Activated T-cell treated with anti-CD3 and anti-CD28 coated beads, Interleukin-2, amount 50 U/mL, for 24 hours (primary cell): ENCODE measurements at places on chromosomes 3 and 15.
A peak's percentile ranks its signal among the peaks of the same experiment; 100 is the strongest.

DNA sequence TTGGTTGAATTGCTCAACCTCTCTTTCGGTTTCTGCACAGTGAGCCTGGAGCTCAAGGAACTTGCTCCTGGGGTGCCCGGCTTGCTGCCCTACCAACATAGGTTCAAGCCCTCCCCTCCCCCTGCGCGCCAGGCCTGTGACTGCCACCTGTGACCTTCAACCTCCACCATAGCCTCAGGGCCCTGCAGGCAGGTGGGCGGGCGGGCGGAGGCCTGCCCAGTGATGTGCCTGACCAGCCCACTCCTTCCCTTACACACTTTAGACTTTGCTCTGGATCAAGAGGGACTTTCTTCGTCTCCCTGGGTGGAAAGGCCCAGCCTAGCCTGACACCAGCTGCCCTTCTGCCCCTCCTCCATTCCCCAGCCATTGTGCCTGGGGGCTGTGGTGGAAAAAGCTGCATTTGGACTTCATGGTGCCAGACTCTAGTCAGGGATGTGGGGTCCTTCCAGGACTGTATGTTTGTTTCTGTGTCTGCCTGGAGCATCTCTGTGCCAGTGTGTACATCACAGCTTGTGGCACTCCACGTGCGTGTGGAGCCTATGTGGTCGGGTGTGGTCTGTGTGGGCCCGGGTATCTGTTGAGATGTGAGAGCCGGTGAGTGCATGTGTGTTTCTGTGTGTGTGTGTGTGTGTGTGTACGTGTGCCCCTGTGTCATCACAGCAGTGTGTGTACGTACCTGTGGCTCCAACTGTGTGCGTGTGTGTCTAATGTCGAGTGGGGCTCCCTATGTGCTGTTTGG, 9.5 kb downstream of the PRKCD start:
- no peaks in the 10 kb centered on the region for H3K27me3 ChIP-seq
- no peak overlapping the region for H3K4me3 ChIP-seq
- peaks cover 39% of the 10 kb centered on the region for H3K4me1 ChIP-seq
- H3K27ac ChIP-seq, result peak overlapping the region; percentile 56
- DNase-seq, result no peak
- peaks cover 4% of the 10 kb centered on the region for H3K36me3 ChIP-seq

DNA sequence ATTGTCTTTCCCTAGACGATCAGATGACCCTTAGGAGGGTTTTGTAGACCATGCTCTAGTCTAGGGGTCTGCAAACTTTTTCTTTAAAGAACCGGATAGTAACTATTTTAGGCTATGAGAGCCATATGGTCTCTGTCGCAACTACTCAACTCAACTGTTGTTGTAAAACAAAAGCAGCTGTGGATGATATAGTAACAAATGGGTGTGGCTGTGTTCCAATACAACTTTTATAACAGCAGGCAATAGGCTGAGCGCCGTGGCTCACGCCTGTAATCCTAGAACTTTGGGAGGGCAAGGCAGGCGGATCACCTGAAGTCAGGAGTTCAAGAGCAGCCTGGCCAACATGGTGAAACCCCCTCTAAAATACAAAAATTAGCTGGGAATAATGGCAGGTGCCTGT, 6.1 kb upstream of the CMTM6 start:
- no peaks in the 10 kb centered on the region for H3K27me3 ChIP-seq
- DNase-seq, result no peak
- no peaks in the 10 kb centered on the region for H3K4me1 ChIP-seq

GRCh38 chr3:81451140-81451539, 310.3 kb downstream of the GBE1 start:
- no peak for DNase-seq
- H3K27ac ChIP-seq, result no peak overlapping the region
- no peaks in the 10 kb centered on the region for H3K27me3 ChIP-seq
- H3K4me1 ChIP-seq, result no peaks in the 10 kb centered on the region
- no peak overlapping the region for H3K4me3 ChIP-seq

DNA sequence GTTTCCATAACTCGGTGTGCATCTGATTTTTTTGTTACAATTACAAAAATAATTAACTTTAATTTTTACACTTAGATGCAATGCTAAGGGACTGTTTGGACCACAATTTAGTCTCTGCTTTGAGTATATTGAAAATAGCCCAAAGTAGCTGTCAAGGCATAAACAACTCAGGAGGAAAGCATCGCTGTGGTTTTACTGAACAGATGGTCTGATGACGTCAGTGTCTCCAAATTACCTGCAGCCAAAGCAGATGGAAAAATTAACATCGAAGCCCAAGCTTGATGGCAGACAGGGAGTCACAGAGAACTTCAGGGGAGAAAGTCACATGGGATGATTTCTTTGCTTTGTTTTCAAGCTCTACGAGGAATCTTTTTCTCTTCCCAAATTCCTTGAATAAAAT, 83.1 kb upstream of the PLCL2 start:
- H3K27me3 ChIP-seq, result no peaks in the 10 kb centered on the region
- no peak overlapping the region for H3K4me3 ChIP-seq
- peak overlapping the region; percentile 7 for H3K27ac ChIP-seq

GRCh38 chr15:36347272-36347858, 232.1 kb upstream of the CDIN1 start:
- H3K27me3 ChIP-seq, result peaks cover 3% of the 10 kb centered on the region
- no peak overlapping the region for H3K27ac ChIP-seq
- no peak for DNase-seq
- no peak overlapping the region for H3K4me3 ChIP-seq

DNA sequence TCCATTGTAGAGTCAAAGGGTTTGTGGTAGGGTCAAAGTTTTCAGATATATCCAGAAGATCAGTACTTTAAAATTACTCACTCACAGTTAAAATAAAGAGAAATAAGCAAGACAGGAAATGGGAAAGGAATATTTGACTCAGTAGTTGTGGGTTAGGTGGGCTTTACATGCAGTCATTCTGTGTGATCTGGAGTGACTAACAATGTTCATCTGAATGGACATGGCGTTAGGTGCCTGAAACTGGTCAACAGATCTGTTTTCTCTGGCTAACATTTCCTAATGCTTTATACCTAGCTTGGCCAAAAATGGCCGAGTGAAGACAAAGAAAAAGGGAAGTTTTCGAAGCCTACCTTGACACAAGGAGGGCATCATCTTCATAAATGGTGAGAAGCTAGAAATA, 133.4 kb upstream of the SATB1 start:
- peak overlapping the region; percentile 99 for H3K27ac ChIP-seq
- peak overlapping the region; percentile 55 for H3K4me3 ChIP-seq
- H3K4me1 ChIP-seq, result peaks cover 85% of the 10 kb centered on the region
- H3K36me3 ChIP-seq, result peaks cover 17% of the 10 kb centered on the region

DNA sequence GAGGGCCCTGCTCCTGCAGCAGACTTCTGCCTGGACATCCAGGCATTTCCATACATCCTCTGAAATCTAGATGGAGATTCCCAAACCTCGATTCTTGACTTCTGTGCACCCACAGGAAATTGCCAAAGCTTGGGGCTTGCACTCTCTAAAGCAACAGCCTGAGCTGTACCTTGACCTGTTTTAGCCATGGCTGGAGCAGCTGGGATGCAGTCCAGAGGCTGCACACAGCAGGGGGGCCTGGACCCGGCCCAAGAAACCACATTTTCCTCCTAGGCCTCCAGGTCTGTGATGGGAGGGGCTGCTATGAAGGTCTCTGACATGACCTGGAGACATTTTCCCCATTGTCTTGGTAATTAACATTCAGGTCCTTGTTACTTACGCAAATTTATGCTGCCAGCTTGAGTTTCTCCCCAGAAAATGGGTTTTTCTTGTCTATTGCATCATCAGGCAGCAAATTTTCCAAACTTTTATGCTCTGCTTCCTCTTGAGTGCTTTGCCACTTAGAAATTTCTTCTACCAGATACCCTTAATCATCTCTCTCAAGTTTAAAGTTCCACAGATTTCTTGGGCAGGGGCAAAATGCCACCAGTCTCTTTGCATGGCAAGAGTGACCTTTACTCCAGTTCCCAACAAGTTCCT, 11.8 kb upstream of the MYO5A start:
- peaks cover under 1% of the 10 kb centered on the region for H3K36me3 ChIP-seq
- no peak overlapping the region for H3K4me3 ChIP-seq
- no peaks in the 10 kb centered on the region for H3K27me3 ChIP-seq

GRCh38 chr3:4756057-4756775, 223.0 kb upstream of the BHLHE40 start:
- H3K4me3 ChIP-seq, result no peak overlapping the region
- H3K4me1 ChIP-seq, result peaks cover 31% of the 10 kb centered on the region
- peaks cover 79% of the 10 kb centered on the region for H3K36me3 ChIP-seq
- no peaks in the 10 kb centered on the region for H3K27me3 ChIP-seq

GRCh38 chr3:55061720-55062034, 133.8 kb upstream of the LRTM1 start:
- H3K4me1 ChIP-seq, result no peaks in the 10 kb centered on the region
- DNase-seq, result no peak
- no peaks in the 10 kb centered on the region for H3K27me3 ChIP-seq
- no peaks in the 10 kb centered on the region for H3K36me3 ChIP-seq
- no peak overlapping the region for H3K4me3 ChIP-seq

- DNase-seq, result no peak
- H3K36me3 ChIP-seq, result no peaks in the 10 kb centered on the region
- H3K4me1 ChIP-seq, result peaks cover 30% of the 10 kb centered on the region
- no peaks in the 10 kb centered on the region for H3K27me3 ChIP-seq
These were observed 51.4 kb upstream of the LIPC start for GRCh38 chr15:58380280-58380945.

- no peak for DNase-seq
- no peak overlapping the region for H3K4me3 ChIP-seq
- H3K4me1 ChIP-seq, result peaks cover 7% of the 10 kb centered on the region
- no peaks in the 10 kb centered on the region for H3K36me3 ChIP-seq
- H3K27ac ChIP-seq, result no peak overlapping the region
These were observed 35.3 kb downstream of the SRGAP3 start for GRCh38 chr3:9214185-9214584.

- H3K36me3 ChIP-seq, result no peaks in the 10 kb centered on the region
- H3K27me3 ChIP-seq, result peaks cover 70% of the 10 kb centered on the region
- peak; percentile 46 for DNase-seq
- peak within 1 kb of the TSS; percentile 69 for H3K4me3 ChIP-seq
These were observed at the start of gene SPSB4 for GRCh38 chr3:141050576-141051442. Gene SPSB4, plus strand, starts transcription at chr3:141051347. Its CDS starts 14,758 bp downstream, at chr3:141066105.

DNA sequence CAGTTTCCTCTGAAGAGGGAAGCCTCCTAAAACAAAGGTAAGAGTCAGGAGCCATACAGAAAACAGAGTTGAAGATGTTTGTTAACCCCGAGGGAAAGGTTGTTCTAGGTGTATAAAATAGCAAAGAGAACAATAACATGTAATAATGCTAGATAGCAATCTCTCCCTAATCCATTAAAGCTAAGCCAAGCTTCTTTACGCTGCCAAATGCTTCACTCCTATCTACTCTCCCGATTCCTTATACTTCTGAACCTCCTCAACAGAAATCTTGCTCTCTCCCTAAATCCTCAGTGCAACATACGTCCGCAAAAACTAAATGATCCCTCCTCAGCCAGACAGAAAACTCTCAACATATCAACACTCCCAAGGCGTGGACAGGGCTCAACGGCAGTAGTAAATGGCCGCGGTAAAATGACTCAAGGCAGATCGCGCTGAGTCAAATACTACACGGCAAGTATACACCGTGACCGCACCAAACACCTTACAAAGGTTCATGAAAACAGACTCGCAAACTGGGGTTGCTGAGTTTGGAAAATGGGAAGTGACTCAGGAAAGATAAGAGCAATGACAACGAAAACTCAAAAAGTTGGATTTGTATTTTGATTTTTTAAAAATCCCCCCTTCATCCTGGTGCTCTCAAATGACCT, 682 bp downstream of the CLDND1 start:
- H3K4me3 ChIP-seq, result peak overlapping the region; percentile 88
- DNase-seq, result peak; percentile 64
- H3K27me3 ChIP-seq, result no peaks in the 10 kb centered on the region
- H3K4me1 ChIP-seq, result peaks cover 73% of the 10 kb centered on the region
- H3K36me3 ChIP-seq, result peaks cover 77% of the 10 kb centered on the region
- H3K27ac ChIP-seq, result peak overlapping the region; percentile 94

- no peak for DNase-seq
- H3K36me3 ChIP-seq, result peaks cover 34% of the 10 kb centered on the region
- H3K4me3 ChIP-seq, result peak overlapping the region; percentile 53
- peaks cover 99% of the 10 kb centered on the region for H3K4me1 ChIP-seq
- H3K27ac ChIP-seq, result peak overlapping the region; percentile 98
- H3K27me3 ChIP-seq, result no peaks in the 10 kb centered on the region
These were observed 12.4 kb downstream of the KLF13 start for GRCh38 chr15:31338879-31339557.

- no peaks in the 10 kb centered on the region for H3K36me3 ChIP-seq
- no peak overlapping the region for H3K27ac ChIP-seq
- H3K4me1 ChIP-seq, result no peaks in the 10 kb centered on the region
- H3K27me3 ChIP-seq, result peaks cover 14% of the 10 kb centered on the region
- H3K4me3 ChIP-seq, result no peak overlapping the region
These were observed 81.8 kb downstream of the MINAR1 start for GRCh38 chr15:79513940-79514339.

- peaks cover 35% of the 10 kb centered on the region for H3K4me1 ChIP-seq
- no peak overlapping the region for H3K4me3 ChIP-seq
- H3K27me3 ChIP-seq, result no peaks in the 10 kb centered on the region
- DNase-seq, result no peak
- no peaks in the 10 kb centered on the region for H3K36me3 ChIP-seq
These were observed 23.1 kb upstream of the CHD2 start for GRCh38 chr15:92877000-92877399.

DNA sequence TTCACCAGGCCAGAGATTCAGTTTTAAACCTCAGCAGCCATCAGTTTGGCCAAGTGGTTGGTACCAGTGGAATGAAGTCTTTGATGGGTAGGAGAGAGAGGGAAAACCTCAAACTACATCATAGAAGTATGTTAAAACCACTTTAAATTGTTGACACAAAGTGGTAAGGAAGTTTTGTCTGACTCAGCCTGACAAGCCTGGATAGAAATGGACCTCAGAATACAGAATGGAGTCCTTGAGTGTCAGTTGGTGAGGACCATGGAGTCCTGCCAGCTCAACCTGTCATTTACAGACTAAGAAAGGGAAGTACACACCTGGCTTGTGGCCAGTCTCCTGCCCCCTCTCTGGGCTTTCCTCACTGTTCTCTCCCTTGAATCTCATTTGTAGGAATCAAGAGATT, 12.1 kb downstream of the EAF1 start:
- no peaks in the 10 kb centered on the region for H3K27me3 ChIP-seq
- peaks cover 95% of the 10 kb centered on the region for H3K36me3 ChIP-seq
- no peak overlapping the region for H3K4me3 ChIP-seq
- peaks cover 18% of the 10 kb centered on the region for H3K4me1 ChIP-seq
- peak overlapping the region; percentile 56 for H3K27ac ChIP-seq

DNA sequence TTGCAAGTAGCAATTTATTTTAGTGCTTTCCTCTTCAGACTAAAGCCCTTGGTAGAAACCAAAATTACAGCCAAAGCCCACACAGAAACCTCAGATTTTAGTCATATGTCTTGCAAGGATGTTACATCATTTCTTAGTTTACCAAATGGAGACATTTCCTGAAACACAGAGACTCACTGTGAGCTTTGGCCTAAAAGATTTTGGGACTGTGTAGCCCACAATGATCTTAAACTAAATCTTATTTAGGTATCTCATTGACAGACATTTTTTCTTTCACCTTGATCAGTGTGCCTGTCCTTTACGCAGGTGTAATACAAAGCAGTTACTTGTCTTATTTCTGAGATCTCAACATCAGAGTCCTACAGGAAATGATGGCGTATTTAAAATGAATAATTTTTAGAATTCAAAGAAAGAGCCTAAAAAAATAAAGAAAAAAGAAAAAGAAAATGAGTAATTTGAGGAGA, 27.8 kb upstream of the AP4E1 start:
- H3K27ac ChIP-seq, result peak overlapping the region; percentile 90
- H3K4me1 ChIP-seq, result peaks cover 77% of the 10 kb centered on the region
- no peaks in the 10 kb centered on the region for H3K27me3 ChIP-seq
- no peaks in the 10 kb centered on the region for H3K36me3 ChIP-seq
